ENCODE measurements at places on chromosomes 4 and X.

DNA sequence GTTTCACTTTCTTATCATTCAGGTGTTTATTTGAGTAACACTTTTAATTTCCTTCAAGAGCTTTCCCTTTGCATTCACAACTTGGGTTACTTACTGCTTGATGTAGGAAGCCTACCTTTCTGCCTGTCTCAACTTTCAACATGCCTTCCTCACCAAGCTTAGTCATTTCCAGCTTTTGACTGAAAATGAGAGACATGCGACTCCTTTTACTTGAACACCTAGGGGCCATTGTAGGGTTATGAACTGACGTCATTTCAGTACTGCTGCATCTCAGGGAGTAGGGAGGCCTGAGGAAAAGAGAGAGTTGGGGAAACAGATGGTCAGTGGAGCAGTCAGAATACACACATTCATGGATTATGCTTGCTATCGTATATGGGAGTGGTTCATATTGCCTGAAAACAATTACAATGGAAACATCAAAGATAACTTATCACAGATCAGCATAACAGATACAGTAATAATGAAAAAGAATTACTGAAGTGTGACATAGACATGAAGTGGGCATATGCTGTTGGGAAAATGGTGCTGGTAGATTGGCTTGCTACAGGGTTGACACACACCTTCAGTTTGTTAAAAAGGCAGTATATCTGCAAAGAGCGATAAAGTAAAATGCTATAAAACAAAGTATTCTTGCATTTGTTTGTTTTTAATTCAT, 25.7 kb downstream of the USP53 start:
- DNase-seq = no peak

DNA sequence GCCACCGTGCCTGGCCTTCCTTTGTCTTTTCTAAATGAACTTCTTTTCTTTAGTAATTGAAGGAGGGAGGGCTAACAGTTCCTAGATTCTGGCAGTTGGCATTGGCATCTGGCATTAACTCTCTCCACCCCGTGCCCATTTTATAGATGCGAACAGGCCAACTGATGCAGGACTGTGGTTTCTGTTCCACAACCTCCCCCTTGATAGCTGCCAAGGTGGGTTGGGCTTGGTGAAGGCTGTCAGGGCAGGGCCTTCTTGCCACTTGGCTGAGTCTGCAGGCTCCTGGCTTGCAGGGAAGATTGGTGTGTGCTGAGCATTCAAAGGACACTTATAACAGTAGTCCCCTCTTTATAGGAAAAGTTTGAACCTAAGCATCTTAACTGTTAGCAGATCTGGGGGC, 4.3 kb downstream of the SOWAHD start:
- DNase-seq = no peak

DNA sequence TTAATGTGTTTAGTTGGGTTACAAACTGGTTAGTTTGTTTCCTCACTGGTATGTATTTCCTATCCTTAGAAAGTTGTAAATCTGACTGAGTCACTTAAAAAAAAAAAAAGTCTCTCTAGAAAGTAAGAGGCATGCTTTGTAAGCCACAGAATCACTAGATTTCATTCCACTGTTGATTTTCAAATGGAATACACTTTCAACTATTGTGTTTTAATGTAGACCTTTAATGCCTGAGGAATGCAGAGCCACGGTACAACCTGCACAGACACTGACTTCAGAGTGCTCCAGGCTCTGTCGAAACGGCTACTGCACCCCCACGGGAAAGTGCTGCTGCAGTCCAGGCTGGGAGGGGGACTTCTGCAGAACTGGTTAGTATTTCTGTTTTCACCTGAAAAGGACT, 88.6 kb downstream of the HHIP start:
- DNase-seq = no peak

GRCh38 chrX:17662391-17662790, 74.9 kb upstream of the SCML1 start:
- no peak for DNase-seq

- no peak for DNase-seq
Measured at GRCh38 chr4:6229671-6230501, 29.5 kb upstream of the JAKMIP1 start.

DNA sequence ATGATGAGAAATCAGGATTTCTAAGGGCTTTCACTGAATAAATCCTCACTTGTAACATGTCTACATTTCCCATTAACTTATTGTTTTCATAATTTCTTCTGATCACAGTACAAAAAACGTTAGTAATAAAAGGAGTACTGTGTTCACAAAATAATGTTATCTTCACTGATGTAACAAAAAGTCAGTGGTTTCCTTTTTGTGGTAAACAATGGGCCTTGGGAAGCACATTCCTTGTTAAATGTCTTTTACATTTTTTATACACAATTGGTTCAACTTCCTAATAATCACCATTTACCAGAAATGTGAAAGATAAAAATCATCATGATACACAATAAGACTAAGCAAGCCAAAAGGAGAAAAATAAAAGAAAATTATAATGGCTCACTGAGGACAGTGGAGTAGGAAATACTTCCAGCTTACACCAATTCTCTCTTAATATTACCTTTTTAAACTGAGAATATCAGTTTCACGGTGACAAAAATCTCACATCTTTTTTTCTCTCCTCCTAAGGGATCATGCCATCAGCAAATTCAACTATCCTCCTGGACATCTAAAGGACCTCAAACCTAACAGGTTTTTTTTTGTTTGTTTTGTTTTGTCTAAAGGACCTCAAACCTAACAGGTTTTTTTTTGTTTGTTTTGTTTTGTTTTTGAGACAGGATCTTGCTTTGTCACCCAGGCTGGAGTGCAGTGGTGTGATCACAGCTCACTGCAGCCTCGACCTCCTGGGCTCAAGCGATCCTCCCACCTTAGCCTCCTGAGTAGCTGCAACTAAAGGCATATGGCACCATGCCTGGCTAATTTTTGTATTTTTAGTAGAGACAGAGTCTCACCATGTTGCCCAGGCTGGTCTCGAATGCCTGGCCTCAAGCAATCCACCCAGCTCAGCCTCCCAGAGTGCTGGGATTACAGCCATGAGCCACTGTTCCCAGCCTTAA, 57.3 kb downstream of the FRYL start:
- no peak for DNase-seq

GRCh38 chrX:31420302-31420701, 348.5 kb upstream of the FTHL17 start:
- DNase-seq = no peak

Data from hematopoietic multipotent progenitor cell treated with erythropoietin and hydrocortisone succinate and interleukin-3 and kit ligand, for 17 days (in vitro differentiated cells).